Fibroblast of the aortic adventitia (primary cell): ENCODE measurements at places on chromosomes 3 and 15. TPM values are rescaled to one million over a fixed set of nuclear protein-coding genes. Genes with fewer than 3 reads are reported as not detected.

LARP6 gene
- 55.9 and 68.1 TPM in 2 replicates for total RNA-seq

FBN1 gene
- total RNA-seq = 984 and 4,431 TPM in 2 replicates

MUC20 gene
- total RNA-seq = 0.63 and 4.5 TPM in 2 replicates

FEZF2 gene
- not detected in 2 replicates for total RNA-seq

CYP19A1 gene
- total RNA-seq = 0.98 and 3.1 TPM in 2 replicates

GOLGA6B gene
- total RNA-seq = not detected in 2 replicates

CCR5 gene
- not detected in 2 replicates for total RNA-seq

ITGA11 gene
- total RNA-seq = 81.1 and 105 TPM in 2 replicates

MYH15 gene
- total RNA-seq = 0.99 and 1.6 TPM in 2 replicates

PRICKLE2 gene
- 22.0 and 45.1 TPM in 2 replicates for total RNA-seq

BFSP2 gene
- total RNA-seq = not detected in 2 replicates

GRCh38 chr3:25476639-25477038 is 48.6 kb downstream of the RARB start:
- peak; percentile 44 for DNase-seq

- no peak for DNase-seq
Measured at GRCh38 chr3:151819910-151820309, 6.0 kb downstream of the AADAC start.

DNA sequence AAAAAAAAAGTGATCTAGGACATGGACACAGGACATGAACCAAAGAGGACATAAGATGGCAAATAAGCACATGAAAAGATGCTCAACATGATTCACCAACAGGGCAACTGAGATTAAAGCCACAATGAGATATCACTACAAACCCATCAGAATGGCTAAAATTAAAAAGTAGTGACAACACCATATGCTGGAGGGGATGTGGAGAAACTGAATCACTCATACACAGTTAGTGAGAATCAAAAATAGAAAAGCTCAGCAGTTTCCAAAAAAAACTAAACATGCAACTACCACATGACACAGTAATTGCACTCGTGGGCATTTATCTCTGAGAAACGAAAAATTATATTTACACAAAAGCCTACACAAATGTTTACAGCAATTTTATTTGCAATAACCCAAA is 27.9 kb upstream of the ACKR4 start:
- DNase-seq = peak; percentile 68

GRCh38 chr15:80803580-80804525 is 24.7 kb downstream of the CEMIP start:
- DNase-seq = no peak

DNA sequence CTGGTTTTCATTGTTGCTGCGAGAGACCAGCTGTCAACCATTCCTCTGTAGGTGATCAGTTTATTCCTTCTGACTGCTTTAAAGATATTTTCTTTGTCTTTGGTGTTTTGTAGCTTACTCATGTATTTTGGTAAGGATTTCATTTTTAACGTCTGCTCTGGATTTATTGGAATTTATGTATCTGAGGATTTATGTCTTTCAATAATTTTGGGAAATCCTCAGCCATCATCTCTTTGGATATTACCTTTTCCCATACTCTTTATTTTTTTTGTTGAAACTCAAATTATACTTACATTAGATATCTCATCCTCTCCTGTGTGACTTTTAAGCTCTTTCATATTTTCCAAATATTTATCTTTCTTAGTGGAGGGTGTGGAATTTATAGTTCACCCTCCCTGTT is 62.7 kb upstream of the COL8A1 start:
- DNase-seq = no peak

- DNase-seq = peak; percentile 35
Measured at GRCh38 chr3:158460926-158461325, 110.1 kb upstream of the MLF1 start.

- DNase-seq = no peak
Measured at GRCh38 chr3:15050405-15051092, 14.6 kb downstream of the MRPS25 start.

DNA sequence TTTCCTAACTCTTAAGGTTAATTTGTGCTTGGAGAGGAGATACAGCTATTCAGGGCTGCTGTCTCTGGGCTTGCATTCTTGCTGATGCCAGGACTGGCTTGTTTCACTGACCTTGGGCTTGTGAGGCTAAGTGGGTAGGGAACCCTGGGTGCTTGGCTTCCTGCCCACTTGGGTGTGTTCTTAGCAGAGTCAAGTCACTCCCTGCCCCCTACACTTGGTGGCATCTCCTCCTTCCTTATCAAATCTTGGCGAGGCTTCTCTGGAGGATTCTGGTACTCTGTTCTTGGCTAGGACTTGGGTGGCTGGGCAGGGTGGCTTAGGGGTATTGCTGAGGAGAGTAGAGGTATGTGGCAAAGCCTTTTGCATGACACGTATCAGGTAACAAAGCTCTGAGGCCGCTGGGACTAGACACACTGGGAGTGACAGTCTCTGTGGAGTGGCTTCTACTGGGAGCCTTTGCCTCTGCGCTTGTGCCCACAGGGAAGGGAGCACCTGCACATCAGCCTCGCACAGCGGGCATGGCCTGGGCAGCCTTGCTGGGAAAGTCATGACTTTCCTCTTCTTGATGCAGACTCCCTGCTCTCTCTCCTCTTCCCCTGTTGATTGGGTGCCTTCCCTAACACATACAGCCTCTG is 41.8 kb downstream of the CHCHD6 start:
- peak; percentile 21 for DNase-seq

GRCh38 chr15:60859996-60860494 is 369.1 kb downstream of the RORA start:
- DNase-seq = no peak

DNA sequence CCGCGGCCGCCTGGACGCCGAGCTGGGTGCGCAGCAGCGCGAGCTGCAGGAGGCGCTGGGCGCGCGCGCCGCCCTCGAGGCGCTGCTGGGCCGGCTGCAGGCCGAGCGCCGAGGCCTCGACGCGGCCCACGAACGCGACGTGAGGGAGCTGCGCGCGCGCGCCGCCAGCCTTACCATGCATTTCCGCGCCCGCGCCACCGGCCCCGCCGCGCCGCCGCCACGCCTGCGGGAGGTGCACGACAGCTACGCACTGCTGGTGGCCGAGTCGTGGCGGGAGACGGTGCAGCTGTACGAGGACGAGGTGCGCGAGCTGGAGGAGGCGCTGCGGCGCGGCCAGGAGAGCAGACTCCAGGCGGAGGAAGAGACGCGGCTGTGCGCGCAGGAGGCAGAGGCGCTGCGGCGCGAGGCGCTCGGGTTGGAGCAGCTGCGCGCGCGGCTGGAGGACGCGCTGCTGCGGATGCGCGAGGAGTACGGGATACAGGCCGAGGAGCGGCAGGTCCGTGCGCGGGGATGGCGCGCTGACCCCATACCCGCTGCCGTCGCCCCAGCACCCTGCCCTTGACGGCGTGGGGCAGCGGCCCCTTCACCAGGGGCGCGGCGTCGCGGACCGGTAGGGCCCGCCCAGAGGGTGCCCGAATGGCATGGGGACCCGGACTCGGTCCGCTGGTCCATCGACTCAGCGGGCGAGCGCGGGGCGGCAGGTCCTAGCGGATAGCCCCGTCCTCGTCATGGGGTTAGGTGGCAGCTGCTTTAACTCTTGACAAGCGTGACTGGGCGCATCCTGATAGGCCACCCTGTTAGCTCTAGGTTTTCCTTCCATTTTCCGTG is 848 bp downstream of the SYNM start:
- DNase-seq = peak; percentile 46

- DNase-seq = peak; percentile 30
Measured at GRCh38 chr3:14175383-14176037, 2.9 kb downstream of the XPC start.

GRCh38 chr3:165195241-165195639 is 944 bp downstream of the SLITRK3 start:
- DNase-seq = no peak

DNA sequence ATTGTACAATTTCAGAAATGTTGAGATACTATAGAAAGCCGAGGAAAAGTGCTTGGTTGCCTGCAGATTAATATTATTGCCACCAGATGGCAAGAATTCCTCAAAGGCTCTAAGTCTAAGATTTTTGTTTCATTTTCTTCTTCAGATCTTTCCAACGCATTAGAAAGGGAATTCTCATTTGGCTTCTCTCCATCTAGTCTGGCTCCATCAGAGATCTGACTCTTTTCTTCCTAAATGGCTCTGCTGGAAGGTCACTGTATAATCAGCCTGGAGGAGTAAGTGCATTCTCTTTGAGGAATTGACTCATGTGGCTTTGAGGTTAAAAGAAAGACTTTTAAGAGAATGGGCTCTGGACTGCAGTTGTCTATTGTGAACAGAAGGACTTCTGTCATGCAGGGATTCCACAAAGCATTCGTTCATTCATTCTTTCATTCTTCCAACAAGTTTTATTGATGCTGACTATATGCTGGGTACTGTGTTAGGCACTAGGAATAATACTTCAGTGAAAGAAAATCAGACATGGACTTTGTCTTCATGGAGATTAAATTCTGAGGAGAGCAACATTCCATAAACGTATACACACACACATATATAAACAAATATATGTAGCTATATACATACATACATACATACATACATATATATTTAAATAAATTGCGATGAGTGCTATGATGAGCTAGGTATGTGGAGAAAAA is 55.3 kb downstream of the SLC28A2 start:
- DNase-seq = peak; percentile 82

GRCh38 chr3:31533169-31534064 is 692 bp downstream of the STT3B start:
- no peak for DNase-seq

GRCh38 chr3:127102188-127102520 is 90.8 kb upstream of the PRR23E start:
- DNase-seq = no peak

- DNase-seq = peak; percentile 96
Measured at GRCh38 chr3:99859825-99860224, 42.2 kb downstream of the CMSS1 start.

GRCh38 chr3:46748170-46748569 is 30.5 kb upstream of the PRSS50 start:
- no peak for DNase-seq

GRCh38 chr3:129393271-129393670 is 35.2 kb downstream of the EFCAB12 start:
- no peak for DNase-seq

DNA sequence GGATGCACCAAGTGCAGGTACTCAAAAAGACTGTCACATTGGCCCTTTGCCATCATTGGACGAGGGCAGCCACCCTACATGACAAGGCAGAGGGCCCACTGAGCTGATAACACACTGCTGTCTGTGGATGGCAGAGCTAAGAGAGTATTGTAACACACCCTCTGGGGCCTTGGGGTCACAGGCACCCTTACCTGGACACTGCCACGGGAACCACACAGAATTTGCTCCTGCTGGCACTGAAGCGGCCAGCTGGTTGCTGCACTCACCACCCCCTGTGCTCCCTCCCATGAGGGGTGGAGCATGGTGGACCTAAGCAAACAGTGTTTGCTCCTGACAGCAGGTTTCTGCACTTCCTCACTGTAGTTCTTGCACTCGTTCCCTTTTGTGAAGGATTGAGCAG is 208.2 kb upstream of the SGO1 start:
- no peak for DNase-seq

GRCh38 chr3:177733936-177734335 is 536.7 kb upstream of the TBL1XR1 start:
- DNase-seq = no peak
